ENCODE measurements at places on chromosomes 3 and 15.

DNA sequence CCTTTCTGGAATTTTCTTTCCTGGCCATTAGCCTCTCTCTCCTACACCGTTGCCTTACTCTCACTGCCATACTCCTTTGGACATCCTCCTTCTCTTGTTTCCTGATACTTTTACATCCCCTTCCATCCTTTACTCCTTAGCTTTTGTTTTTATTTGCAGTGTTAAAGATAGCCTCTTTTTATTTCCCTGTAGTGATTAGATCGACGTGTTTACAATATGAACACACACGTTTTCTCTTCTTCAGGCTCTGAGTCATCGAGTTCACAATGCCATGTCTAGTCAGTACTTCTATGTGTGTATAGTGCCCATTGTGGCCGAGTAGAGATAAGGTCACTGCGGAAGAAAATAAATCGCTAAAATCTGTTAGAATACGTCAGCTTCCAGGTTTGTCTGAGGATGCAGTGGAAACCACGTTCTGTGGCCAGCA, 208.5 kb downstream of the LPP start:
- DNase-seq, result peak; percentile 9

- DNase-seq, result no peak
Observed at GRCh38 chr3:112875561-112875960, 28.9 kb upstream of the CD200R1L start.

DNA sequence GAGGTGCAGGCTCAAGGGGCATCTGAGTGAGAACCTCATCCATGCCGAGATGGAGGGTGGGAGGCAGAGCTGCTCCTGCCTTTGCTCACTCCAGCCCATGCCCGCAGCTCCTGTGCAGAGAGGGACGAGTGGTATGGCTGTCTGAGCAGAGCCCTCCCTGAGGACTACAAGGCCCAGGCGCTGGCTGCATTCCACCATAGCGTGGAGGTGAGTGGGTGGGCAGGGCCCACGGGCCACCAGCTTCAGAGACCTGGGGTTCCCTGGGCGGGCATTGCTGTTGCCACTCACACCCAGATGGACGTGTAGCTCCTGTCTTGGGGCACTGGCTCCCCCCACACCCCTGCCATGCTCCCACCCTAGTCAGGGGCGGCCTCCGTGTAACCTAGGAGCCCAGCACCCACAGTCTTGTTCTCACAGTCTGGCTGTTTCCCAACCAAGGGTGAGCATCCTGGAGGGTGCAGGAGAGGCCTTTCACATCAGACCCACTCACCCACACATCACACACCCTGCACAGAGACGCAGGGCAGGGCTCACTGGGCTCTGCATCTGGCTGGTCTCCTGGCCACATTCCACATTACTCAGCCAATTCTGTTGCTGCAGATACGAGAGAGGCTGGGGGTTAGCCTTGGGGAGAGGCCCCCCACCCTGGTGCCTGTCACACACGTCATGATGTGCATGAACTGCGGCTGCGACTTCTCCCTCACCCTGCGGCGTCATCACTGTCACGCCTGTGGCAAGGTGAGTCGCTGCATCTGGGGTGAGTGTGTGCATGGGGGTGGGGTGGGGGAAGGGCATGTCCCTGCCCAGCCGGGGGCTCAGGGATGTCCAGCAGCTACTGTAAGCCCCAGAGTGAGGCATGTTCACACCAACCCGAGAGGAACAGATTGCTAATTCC, 25.3 kb upstream of the NR2C2 start:
- DNase-seq, result no peak

GRCh38 chr3:158652463-158652862, 8.1 kb downstream of the GFM1 start:
- DNase-seq, result no peak

DNA sequence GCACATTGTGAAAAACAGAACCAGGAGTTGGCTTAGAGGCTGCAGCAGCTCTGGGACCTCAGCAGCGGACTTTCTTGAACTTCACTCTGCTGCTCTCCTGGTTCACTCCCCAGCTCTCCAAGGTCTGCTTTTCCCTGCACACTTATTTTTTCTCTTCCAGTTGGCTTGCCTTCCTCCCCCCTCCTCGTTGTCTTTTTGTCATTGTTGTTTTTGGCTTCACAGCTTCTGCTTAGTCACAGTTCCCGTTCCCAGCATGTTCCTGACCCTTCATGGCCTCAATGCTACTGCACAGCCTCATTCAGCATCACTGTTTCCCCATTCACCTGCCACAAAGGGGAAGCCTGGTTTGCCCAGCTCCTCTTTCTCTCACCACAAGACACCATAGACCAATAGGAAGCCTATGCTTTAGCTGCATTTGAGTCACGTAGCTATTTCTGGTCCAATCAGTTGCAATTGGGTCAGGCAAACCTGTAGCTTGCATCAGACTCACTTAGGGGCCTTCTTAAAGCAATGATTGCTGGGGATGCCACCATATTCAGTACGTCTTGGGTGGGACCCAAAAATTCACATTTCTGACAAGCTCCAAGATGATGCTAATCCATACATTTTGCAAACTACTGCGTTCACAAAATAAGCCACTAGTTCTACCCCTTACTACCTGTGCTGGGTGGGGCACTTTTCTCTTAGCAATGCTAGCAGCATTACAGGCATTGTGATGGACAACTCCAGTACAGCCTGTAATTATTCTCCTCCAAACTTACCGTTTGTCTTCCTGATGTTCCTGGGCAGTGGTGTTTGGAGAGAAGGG, 7.8 kb upstream of the SUMF1 start:
- no peak for DNase-seq

DNA sequence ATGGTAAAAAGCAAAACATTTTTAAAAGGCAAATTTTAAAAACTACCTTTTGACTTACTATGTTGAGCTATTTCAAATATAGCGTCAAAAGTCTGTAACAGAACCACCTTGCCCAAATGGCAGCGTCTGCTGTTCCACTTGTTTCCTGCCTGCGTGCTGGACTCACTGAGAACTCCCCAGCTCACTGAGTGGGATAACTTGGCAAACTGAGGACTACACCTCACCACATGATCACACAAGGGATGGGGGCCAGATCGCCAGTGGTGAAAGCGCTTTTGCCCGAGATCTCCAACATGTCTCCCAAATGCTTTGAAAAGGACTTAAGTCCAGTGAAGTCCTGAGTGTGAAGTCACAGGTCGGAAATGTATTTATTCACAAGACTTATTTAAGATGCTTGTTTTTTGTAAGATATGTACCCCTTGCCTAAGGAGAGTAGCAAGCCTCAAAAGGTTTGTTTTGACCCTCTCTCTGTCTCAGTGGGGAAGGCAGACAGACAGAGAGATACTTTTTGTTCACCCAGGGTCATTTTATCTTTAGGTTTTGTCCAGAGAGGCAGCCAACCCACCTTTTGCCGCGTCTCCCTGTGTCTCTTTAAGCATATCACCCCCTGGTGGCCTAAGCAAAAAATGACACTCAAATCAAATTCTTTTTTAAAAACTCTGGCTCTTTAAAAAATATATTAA, 192.6 kb downstream of the PDZRN3 start:
- DNase-seq, result peak; percentile 51

- no peak for DNase-seq
Observed at GRCh38 chr3:21013566-21013965, 737.4 kb downstream of the ZNF385D start.

- DNase-seq, result no peak
Observed at GRCh38 chr3:25573386-25574171, 91.1 kb downstream of the TOP2B start.

DNA sequence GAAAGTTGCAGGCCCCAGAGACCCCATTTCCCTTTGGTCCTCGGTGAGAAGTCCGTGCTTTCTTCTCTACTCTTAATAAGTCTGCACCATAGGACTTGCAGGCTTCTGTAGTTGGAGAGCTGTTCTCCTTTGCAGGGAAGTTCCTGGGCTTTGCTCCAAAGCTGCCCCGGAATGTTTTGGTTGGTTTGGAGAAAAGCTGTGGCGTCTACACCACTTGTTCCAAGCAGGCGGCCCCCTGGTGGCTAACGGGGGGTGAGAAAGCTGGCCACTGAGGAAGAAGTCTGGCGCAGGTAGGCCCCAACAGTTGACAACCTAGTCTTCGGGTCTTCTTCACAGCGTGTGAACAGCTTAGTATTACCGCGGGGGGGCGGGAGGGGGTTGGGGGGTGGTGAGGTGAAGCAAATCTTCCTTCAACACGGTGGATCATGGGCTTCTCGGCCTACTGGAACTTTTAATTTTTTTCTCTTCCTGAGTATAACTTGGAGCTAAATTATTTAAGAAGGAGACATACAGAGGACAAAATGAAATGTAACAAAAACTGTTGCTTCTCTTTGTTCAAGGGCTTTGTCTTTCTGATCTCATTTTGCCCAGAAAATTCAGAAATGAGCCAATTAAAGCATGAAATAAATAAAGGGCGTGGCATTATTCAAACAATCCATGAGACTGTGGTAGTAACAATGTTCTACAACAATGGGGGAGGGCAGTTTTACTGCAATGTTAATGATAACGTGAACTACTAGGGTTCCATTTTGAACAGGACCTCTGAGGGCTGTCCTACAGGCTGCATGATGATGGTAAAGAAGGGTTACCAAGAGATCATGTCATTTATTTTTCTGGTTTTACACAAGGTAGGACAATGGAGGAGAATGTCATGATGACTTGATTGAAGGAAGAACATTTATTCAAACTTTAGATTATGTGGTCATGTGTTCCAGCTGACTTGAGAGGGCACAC, 2.2 kb upstream of the THRB start:
- DNase-seq, result peak; percentile 69

GRCh38 chr3:128760881-128761280, 34.9 kb downstream of the RAB7A start:
- no peak for DNase-seq

DNA sequence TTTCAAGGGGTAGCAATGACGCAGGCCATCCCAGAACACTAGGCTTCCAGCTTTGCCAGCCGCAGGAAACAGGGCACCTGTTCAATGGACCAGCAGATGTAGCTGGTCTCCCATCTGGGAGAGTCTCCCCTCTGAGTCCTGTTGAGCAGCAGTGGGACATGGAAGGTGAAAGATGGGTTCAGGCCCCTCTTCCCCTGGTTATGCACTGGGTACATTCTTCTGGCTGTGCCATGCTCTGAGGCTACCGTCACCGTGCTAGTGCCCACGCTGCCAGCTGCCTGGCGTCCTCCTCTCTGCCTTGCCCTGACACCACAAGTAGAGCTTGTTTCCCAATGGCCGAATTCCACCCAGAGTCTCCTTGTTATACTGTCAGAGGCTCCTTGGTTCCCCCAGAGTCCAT, 63.1 kb downstream of the TLE3 start:
- no peak for DNase-seq

DNA sequence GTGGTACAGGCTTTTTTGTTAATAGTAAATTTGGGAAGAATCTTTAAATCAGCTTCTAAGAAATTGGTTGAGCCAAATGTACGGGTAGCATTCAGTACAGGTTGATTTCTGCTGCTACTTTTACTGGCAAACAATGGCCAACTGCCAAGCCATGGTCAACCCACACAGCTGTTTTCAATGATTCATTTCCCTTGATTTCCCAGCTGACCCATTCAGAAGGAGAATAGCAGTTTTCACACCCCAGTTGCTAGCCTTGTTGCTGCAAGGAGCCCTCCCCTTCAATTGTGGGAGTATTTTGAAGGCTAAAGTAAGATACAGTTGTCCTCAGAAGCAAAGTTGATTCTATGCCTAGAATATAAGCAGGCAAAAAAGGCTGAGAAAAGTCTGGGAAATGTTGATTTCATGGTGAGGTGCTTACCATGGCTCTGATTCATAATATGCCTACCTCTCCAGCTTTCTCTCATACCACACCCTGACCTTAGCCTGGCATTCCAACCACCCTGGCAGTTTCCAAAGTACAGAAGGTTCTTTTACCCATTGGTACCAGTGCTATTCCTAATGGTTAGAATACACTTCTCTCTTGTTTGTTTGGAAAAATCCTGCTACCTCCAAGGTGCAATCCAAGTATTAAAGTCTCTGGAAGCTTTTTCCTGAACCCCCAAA, 320.3 kb upstream of the TGFBR2 start:
- no peak for DNase-seq

DNA sequence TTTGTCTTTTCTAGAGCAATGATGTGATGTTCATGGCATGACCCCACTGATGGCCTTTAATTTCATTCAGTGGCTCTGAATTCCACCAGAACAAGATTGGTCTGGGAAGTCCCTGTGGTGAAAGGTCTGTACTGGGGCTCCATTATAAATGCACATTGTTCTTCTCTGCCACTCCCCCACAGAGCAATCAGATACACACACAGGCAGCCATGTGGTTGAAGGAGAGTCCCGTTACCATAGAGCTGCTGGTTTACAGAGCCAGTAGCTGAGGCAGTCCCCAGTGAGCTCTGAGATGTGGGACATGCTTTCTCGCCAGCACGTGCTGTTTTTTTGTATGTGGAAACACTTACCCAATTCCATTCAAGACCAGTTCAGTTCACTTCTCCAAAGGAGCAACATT, 172.7 kb upstream of the TRIM42 start:
- DNase-seq, result no peak

- DNase-seq, result peak; percentile 77
Observed at GRCh38 chr15:40320409-40320808, 3.1 kb upstream of the INAFM2 start.

- DNase-seq, result no peak
Observed at GRCh38 chr15:83854950-83855707, 201.2 kb downstream of the ADAMTSL3 start.

- no peak for DNase-seq
Observed at GRCh38 chr15:73325191-73325861, 43.4 kb downstream of the HCN4 start.

DNA sequence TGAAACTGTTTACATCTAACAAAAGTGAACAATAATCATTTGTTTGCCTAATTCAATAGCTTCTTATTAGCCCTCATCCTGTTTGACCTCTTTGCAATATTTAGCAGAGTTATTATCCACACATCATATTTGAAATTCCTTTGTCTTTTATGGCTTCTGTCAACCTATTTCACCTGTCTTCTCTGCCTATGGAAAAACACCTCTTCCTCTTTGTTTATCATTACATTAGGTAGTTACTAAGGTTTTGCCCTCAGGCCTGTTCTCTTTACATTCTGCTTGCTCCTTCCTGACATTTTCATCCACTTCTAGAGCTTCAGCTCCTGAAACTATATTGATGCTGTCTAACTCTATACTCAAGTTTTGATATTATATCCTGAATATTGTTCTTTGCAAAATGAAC, 183.0 kb downstream of the SUCNR1 start:
- DNase-seq, result no peak

- DNase-seq, result no peak
Observed at GRCh38 chr3:119809249-119810017, 27.5 kb downstream of the NR1I2 start.

DNA sequence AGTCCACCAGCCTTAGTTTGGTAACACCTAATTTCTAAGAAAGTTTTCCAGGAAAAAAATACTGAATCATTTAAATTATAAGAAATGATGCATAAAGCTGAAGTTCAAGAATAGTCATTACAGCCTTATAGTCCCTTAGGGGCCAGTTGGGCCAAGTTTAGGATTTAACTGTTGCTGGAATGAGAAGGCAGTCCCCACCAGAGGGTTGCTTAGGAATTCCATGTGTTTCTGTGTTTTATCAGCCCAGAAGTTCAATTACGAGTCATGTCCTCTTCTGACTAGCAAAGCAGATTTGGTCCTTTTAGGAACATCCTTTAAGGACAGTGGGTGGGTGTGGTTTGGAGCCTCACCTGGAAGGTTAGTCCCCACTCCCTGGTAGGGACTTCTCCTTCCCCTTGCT, 57.0 kb upstream of the NR2E3 start:
- DNase-seq, result no peak

Data from HAP-1 (cell line).